ENCODE measurements at places on chromosomes 6 and 20. TPM values are rescaled to one million over a fixed set of nuclear protein-coding genes. Genes with fewer than 3 reads are reported as not detected.

The ASIP gene
- total RNA-seq, result not detected

The TMEM14C gene
- 71.3 TPM for total RNA-seq

The OTOR gene
- total RNA-seq, result not detected

The PRR3 gene
- total RNA-seq, result 20.3 TPM

The RSPH4A gene
- 1.3 TPM for total RNA-seq

The MEI4 gene
- total RNA-seq, result not detected

The PLCG1 gene
- 198 TPM for total RNA-seq

The HTR1E gene
- total RNA-seq, result 8.4 TPM

The KHDC1L gene
- total RNA-seq, result 1.3 TPM

The KHDC1 gene
- total RNA-seq, result 9.7 TPM

All from dorsolateral prefrontal cortex (tissue), 122 donors.